Cerebellum (tissue), 4 donors: ENCODE measurements at places on chromosomes 12 and 14. TPM values are rescaled to one million over a fixed set of nuclear protein-coding genes. Genes with fewer than 3 reads are reported as not detected.

SLC8A3 gene
- 18.9 TPM for total RNA-seq

- no peak for DNase-seq
Observed at GRCh38 chr12:96698521-96698920, 208.5 kb upstream of the NEDD1 start.

DNA sequence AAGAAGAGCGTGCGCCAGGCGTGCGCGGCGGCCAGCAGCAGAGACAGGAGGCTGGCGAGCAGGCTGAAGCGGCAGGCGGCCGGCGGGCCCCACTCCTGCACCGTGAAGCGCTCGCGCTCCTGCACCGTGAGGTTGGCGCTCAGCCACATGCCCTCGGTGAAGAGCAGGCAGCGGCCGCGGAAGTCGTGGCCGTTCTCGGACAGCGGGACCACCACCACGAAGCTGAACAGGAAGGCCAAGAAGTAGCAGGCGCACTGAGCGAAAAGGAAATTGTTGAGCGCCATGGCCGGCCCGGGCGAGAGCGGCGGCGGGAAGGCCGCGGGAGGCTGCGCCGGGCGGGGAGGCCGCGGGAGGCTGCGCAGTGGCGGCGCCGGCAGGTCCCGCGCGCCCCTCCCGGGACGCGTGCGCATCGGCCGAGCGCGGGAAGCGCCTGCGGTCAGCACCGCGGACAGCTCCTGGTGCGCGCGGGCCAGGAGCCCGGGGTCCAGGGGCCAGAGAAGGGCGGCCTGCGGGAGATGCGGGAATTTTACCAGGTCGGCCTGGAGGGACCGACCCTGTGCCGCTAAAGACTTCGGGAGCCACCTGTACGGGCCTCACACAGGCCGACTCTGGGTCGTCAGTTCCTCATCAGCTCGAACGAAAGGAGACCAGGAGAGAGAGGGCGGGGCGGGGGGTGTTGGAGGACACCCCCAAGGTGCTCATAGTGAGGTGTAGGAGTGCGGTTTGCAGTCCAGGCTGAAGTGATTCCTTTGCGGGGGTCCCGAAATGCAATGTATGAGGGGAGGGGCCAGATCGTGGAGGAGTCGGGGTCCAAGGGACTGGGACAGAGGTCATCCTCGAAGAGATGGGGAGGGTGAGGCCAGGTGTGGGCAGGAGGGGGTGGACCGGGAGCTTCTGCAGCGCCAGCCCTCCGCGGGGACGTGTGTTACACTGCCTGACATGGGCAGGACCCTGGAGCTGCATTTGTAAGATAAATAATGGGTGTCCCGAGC, at the start of gene TMEM179:
TSS of gene TMEM179 (minus strand) at position 315 of the 992 bp plus-strand sequence. CDS start at position 284, 31 bp downstream.
- peak; percentile 68 for DNase-seq

- peak; percentile 14 for DNase-seq
Observed at GRCh38 chr12:25689996-25690501, 137.0 kb upstream of the LMNTD1 start.

RARG gene
- total RNA-seq: 2.9 TPM

DNA sequence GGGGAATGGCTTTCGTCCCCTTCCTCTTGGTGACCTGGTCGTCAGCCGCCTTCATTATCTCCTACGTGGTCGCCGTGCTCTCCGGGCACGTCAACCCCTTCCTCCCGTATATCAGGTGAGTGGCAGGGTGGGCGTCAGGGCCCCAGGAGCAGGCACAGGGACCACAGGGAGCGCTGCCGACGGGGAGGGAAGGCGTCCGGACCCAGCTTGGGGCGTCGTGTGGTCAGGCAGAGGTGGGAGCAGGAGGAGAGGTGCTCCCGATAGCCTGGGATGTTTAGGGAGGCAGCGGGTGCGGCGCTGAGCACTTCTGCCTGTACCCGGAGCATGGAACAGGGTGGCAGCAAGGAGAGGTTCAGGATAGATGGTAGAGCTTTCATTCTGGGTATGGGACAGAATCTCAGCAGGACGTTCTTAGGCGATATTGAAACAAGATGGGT, 444 bp downstream of the DRAM1 start:
- no peak for DNase-seq

GRCh38 chr12:18430425-18431048, 169.2 kb downstream of the PIK3C2G start:
- peak; percentile 1 for DNase-seq

DNA sequence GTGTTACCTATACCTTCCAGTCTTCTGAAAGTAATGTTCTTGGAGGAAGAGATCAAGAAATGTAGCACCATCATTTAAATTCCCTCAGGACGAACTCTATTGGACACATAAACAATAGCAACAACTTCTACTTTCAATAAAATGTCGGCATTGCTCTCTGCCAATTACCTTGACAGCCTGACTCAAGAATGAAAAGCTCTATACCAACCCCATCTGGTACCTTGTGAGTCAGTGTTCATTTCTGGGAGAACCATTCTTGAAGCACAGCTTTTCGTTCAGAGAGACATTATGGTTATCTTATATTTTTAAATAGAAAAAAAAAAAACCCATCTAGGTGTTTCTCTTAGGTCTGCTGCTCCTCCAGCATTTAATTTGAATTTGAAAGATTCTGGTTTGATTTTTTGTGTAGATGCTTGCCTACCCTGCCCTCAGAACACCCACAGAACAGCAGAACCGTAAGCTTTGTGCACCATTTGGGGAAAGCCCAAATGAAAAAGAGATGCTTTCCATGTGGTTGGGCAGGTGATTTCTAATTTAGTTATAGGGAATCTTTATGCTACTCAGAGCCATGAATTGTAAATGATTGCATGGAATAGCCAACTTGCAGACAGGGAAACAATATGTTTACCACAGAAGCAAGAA, 156.0 kb downstream of the SAMD4A start:
- DNase-seq: peak; percentile 34

TSPAN11 gene
- 17.3 TPM for total RNA-seq

- DNase-seq: no peak
Observed at GRCh38 chr12:125110641-125111360, 45.6 kb downstream of the AACS start.
